OCI-M1 (cell line): ENCODE measurements at places on chromosomes 3 and 15.
A peak's percentile ranks its signal among the peaks of the same experiment; 100 is the strongest.

DNA sequence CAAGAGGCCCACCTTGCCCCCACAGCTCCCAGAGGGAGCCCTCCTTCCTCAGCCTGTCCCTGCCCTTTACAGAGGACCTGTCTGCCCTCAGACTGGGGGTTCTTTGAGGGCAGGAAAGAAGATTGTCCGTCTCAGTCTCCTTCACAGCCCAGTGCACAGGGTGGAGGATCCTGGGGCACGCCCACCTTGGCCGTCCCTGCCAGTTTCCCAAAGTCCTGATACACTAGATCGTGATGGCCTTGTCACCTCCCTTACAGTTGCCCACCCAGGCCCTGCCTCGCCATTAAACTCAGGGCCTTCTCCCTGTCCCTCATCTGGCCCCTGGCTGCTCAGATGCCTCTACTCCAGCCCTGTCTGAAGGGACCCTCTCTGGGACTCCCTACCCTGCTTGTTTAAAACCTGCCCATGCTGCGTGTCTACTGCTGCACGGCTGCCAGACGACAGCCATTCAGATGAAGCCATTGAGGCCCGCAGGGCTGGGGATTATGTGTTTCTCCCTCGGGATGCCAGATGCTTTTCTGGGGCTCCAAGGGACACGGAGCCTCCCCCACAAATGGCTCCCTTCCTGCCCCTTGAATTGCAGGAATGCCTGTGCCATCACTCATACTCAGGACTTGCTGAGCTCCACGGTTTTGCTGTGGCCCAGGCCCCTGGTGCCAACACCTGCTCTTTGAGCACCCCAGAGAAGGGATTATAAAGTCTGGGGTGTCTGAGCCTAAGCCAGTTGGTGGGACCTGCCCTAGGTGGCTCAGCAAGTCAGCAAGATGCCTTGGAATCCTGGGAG lies 27.8 kb downstream of the ACSBG1 start:
- DNase-seq = no peak

DNA sequence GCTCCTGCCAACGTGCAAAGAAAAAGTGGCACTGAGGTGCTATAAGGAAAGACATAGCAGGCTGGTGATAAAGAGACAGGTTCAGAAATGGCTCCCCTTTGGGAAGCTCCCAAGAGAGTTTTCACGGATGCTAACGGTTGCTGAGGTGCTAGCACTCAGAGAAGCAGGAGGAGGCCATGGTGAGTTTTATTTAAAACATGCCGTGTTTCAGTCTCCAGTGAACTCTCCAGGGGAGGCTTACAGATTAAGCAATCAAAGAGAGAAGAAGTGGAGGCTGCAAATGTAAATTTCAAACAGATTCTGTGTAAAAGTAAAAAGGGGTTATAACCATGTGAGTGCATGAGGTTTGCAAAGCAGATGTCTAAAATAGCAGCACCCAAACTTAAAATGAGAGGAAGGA lies 346.2 kb downstream of the NTRK3 start:
- DNase-seq = no peak

- no peak for DNase-seq
These were observed 210.5 kb downstream of the DTWD1 start for GRCh38 chr15:49831206-49831965.

DNA sequence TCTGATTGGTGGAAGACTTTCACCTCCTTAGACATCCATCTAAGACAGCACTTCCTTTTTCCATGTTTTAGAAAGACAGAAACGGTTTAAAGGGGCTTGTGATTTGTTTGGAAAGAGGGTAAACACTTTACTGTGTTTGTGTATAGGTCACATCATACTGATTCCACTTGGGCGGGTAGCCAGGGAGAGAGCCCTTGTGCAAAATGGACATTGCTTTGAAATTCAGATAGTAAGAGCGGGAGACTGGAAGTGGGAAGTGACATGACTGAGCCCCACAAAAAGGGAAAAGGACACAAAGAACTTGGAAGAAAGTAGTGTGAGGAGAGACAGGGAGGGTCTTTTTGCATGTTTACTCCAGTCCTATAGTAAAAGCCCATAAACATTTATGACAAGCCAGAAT lies 195.6 kb upstream of the CNTN4 start:
- DNase-seq = no peak

DNA sequence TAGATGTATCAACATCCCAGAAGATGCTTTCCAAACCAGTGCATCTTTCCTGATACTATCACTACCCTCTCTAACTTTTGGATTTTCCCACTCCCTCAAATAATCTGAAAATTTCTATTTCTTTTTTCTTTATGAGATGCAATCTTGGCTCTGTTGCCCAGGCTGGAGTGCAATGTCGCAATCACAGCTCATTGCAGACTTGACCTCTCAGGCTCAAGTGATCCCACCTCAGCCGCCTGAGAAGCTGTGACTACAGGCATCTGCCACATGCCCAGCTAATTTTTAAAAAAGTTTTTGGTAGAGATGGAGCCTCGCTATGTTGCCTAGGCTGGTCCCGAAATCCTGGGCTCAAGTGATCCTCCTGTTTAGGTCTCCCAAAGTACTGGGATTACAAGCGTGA lies 239.7 kb downstream of the SUCLG2 start:
- DNase-seq = no peak

- DNase-seq = peak; percentile 69
These were observed 91.2 kb downstream of the SENP2 start for GRCh38 chr3:185677146-185677829.

GRCh38 chr15:60656481-60656880 lies 177.5 kb upstream of the ICE2 start:
- DNase-seq = peak; percentile 82

GRCh38 chr15:40793216-40793989 lies 13.5 kb upstream of the ZFYVE19 start:
- no peak for DNase-seq

GRCh38 chr3:194245975-194246561 lies 105.1 kb downstream of the CPN2 start:
- DNase-seq = no peak

DNA sequence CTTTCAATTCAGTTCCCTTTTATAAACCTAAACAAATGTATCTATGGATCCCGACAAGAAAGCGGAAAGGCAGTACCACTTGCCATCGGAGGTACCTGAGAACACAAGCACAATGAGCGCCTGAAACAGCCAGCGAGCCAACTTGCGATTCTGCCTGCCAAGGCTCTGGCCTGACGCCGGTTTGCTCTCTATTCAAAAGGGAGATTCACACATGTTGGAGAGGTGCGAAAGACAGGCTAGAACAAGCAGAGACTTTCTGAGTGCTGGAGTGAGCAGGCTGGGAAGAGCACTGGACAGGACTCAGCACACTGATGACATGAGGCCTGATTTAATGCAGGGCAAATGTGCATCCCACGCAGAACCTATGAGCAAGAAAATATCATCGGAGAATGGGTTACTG lies 17.7 kb upstream of the PRR23E start:
- DNase-seq = no peak
